ENCODE measurements at places on chromosomes 12 and 14.

GRCh38 chr14:102830474-102831045 lies 53.3 kb downstream of the TRAF3 start:
- DNase-seq, result no peak

GRCh38 chr12:28958553-28959195 lies 190.4 kb upstream of the FAR2 start:
- DNase-seq, result no peak

DNA sequence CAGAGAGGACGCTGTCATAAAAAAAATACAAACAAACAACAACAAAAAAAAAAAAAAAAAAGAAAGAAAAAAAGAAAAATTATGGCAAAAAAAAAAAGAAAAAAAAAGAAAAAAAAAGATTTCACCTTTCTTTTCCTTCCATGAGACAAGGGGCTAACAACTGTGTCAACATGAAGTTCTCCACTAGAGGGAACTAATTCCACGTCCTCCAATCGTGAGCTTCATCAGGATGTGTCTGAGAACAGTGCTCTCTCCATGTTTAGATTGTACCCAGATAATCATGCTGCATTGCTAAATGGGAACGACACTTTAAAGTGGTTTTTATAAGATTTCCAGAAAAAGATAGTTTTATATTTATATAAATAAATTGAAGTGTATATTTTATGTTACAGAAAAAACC lies 96.2 kb upstream of the PTPRB start:
- DNase-seq, result no peak

GRCh38 chr12:111532751-111533150 lies 66.4 kb downstream of the ATXN2 start:
- no peak for DNase-seq

DNA sequence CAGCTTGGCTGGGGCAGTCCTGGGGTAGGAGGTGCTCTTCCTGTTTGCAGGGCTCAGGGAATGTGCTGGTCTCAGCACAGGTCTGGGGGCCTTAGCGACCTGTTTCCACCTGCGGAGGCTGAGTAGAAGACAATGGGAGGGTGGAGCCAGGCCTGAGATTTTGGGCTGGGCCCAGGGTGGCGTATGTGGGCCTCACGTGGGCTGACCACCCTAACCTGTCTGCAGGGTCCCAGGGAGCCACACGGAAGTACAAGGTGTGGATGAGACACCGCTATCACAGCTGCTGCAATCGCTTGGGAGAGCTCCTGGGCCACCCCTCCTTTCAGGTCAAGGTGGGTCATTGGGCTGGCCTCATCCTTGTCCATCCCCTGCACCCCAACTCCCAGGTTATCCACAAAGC lies 1.1 kb downstream of the NOC4L start:
- no peak for DNase-seq

GRCh38 chr14:104262515-104263514 lies 124.4 kb downstream of the KIF26A start:
- DNase-seq, result no peak

DNA sequence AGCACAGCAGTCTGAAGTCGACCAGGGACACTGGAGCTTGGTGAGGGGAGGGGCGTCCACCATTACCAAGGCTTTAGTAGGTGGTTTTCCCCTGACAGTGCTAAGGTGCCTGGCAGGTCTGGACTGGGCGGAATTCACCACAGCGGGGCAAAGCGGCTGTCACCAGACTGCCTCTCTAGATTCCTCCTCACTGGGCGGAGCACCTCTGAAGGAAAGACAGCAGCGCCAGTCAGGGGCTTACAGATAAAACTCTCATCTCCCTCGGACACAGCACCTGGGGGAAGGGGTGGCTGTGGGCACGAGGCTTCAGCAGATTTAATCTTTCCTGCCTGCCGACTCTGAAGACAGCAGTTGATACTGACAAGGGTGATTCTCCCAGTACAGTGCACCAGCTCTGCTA lies 39.1 kb downstream of the DDHD1 start:
- DNase-seq, result no peak

DNA sequence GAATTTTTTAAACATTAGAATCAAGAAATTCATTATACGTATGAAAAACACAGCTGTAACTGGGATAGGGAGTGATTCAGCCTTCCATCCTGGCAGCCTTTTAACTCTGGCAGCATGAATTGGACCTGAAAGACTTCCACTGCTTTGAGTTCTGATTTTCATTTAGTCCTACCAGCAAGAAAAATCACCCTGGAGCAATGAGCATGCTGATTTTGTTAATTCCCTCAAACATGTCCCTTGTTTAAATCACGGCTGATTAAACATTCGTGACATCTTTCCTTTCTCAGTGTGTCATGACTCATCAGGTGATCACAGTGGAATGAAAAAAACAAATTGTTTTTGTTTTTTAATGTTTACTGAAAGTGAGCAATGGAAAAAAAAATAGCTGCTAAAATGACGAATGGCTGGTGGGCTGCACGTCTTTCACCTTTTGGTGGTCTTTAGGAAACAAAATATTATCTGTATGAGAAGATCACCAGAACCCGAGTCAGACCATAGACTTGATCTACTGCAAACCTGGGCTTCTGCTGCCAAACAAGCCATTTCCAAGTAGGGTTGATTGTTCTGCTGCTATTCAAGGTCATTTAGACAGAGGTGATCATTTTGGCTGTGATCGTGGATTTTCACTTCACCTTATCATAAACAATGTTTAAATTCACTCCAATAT lies 67.0 kb upstream of the CAND1 start:
- DNase-seq, result no peak

DNA sequence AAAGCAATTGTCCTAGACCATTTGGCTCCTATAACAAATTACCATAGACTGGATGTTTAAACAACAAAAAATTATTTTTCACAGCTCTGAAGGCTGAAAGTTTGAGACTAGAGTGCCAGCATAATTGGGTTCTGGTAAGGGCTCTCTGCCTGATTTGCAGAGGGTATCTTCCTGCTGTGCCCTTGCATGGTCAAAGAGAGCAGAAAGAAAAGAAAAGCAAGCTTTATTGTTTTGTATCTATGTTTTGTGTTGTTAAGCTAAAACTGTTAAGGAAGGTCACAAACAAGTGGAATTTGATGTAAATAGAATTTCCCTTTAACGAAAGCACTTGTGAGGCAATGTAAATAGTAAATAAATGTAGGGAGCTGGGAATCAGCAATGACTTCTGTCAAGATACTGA lies 1031.0 kb upstream of the ATXN7L3B start:
- no peak for DNase-seq

DNA sequence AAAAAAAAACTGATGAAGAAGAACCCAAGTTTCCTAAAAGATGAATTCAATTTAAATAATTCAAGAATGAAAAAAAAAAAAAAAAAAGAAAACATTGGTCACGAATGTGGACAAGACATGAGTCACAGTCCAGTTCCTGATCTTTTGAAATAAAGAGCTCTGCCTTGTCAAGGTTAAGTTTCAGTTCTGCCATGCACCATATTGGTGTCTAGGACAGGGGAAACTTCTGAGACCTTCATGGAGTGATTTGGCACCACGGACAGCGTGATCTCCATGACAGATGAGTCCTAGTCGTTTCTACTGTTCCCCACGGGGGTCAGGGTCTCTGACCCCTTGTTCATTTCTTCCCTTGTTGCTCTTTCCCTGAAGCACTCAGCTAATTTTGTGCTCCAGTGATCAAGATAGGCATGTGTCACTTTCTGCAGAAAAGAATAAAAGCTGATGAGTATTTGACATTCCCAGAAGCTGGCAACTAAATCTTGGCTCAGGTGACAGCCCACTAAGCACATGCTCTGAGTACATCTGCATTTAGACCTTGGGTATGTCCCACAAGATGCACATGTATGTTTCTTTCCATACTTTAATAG lies 1159.7 kb downstream of the BCL11B start:
- DNase-seq, result no peak

DNA sequence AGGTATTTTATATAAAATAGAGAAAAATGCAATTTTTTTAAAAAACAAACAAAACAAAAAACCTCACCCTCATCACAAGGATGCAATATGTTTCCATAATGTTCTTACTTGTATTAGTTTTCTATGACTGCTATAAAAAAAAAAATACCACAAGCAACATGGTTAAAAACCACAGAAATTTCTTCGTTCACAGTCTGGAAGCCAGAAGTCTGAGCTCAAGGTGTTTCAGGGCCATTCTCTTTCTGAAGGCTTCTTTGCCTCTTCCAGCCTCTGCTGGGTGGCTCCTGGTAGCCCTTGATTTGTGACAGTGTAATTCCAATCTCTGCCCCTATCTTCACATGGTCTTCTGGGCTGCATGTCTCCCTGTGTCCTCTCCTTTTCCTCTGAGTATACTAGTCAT lies 21.5 kb upstream of the SSTR1 start:
- DNase-seq, result no peak

DNA sequence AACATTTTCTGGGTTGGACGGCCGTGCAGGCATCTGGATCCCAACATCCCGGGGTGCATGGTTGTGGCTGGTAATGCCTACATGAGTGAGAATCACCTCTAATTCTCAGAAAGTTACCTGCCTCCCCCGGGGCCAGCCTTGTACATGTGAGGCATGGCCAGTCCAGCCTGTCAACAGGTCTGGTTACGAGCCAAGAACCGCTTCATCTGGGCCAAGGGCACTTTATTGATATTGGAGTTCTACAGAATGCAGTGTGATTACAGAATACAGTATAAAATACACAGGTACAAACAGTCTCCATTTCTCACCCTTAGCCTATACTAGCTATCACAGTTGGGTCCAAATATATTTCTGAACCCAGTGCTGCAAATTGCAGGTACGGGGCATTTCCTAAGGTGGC lies 84.9 kb upstream of the EVL start:
- no peak for DNase-seq

- no peak for DNase-seq
Measured at GRCh38 chr14:43539210-43539609, 967.9 kb downstream of the FSCB start.

- no peak for DNase-seq
Measured at GRCh38 chr12:91171476-91171875, 11.1 kb downstream of the DCN start.

GRCh38 chr12:46461907-46462640 lies 89.5 kb upstream of the SLC38A2 start:
- no peak for DNase-seq

DNA sequence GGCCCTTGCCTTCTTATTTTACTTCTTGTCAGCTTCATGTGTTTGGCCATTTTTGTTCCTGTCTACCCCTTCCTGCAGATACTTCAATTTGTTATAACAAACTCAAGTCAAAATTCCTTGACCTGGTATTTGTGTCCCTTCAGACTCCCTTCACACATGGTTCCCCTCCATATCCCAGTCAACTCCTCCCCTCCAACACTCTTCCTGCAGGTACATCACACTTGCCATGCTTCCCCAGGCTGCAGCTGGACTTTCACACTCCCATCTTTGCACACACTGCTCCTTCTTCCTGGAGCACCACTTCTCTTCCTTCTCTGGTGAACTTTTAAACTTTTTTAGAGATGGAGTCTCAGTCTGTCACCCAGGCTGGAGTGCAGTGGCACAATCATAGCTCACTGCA lies 18.9 kb upstream of the FIGNL2 start:
- DNase-seq, result no peak

- no peak for DNase-seq
Measured at GRCh38 chr12:21516281-21516680, 9.8 kb upstream of the SPX start.
